ENCODE measurements at places on chromosomes 16 and 17.

- no peak for DNase-seq
Measured at GRCh38 chr17:15185625-15185991, 79.5 kb downstream of the PMP22 start.

DNA sequence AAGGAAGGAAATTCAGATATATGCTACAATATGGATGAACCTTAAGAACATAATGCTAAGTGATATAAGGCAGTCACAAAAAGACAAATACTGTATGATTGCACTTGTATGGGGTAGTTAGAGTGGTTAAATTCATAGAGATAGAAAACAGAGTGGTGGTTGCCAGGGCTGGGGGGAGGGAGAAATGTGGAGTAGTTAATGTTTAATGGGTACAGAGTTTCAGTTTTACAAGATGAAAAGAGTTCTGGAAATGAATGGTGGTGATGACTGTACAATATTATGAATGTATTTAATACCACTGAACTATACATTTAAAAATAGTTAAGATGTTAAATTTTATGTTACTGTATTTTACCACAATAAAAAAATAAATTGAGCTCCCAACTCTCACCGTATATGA, 157.9 kb downstream of the TOX3 start:
- DNase-seq: no peak

DNA sequence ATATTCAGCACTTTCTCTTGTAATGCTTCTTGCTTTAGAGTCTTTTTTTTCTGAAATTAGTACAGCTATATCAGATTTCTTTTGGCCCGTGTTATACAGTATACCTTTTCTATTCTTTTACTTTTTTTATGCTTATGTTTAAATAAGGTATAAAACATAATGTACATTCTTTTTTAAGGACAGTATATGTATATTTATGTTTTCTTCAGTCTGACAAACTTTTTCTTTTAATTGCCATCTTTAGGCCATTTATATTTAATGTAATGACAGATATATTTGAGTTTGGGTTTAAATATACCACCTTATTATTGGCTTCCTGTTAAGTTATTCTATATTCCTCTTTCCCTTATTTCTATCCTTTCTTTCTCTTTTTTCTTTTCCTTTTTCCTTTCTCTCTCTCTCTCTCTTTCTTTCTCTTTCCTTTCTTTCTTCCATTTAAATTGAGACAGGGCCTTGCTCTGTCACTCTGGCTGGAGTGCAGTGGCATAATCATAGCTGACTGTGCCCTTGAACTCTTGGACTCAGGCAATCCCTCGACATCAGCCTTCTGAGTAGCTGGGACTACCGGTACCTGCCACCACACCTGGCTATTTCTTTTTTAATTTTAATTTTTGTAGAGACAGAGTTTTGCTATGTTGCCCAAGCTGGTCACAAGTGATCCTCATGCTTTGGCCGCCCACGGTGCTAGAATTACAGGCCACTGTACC, 61.7 kb downstream of the WWOX start:
- DNase-seq: no peak

DNA sequence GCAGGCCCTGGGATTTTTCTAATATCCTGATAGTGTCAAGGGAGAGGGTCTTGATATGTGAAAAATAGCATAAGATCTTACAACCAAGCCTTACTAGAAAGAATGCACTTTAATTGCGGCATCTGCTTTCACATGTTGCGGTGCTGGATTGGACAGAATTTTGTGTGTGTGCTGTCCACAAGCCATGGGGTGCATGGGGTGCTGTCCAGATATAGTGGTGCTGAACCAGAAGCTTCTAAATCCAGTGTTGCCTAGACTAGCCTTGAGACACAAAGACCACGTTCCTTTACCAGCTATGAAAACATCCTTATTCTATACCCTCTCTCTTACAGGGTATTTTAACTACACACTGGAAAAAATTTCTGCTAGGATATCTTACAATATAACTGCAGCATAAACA, 244.0 kb downstream of the TMEM114 start:
- DNase-seq: no peak

GRCh38 chr17:73519714-73520368, 124.4 kb downstream of the SDK2 start:
- no peak for DNase-seq

GRCh38 chr17:75758131-75758905, 6.7 kb downstream of the GALK1 start:
- DNase-seq: no peak

- DNase-seq: no peak
Measured at GRCh38 chr17:43135454-43135819, 10.3 kb upstream of the BRCA1 start.

- DNase-seq: no peak
Measured at GRCh38 chr17:80981062-80981902, 10.4 kb upstream of the CHMP6 start.

- peak; percentile 70 for DNase-seq
Measured at GRCh38 chr16:22216191-22216831, 10.2 kb downstream of the EEF2K start.

DNA sequence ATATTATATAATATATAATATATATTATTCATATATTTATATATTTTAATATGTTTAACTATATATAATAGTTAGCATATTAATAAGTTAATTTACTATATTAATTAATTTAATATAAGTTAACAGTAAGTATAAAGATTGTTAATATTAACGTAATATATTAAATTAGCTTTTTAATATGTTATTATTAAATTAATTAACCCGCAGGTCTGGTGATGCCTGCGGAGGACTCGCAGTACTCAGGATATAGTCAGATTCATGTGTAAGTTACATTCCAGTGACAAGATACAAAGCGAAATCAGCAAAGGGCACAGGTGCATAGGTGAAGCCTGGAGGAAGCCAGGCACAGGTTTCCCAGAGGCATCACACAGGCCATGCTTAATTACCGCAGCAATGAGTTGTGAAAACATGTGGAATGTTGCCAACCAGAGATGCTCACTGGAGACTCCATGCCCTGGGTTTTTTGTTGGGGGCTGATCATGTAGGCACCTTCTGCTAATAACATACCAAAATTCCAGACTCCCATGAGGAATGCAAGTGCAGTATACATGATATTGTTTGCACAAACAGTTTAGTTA, 130.4 kb upstream of the MPHOSPH6 start:
- DNase-seq: no peak

DNA sequence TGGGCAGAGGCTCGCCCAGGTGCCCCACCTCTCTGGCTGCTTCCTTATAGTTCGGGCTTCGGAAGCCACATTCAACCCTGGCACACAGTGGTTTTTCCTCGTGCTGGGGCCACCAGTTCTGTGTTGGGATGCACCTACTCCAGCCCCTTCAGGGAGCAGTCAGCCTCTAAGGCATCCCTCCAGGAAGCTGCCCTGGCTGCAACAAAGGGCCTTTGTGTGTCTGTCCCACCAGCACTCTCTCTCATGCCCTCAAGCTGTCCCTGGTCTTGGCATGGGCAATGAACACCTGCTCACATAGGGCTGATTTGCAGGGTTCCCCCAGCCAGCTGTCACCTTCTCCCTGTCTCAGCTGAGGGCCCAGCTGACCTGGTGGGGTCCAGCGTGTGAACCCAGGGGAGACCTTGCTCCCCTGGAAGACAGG, 754 bp upstream of the NOXO1 start:
- DNase-seq: no peak

DNA sequence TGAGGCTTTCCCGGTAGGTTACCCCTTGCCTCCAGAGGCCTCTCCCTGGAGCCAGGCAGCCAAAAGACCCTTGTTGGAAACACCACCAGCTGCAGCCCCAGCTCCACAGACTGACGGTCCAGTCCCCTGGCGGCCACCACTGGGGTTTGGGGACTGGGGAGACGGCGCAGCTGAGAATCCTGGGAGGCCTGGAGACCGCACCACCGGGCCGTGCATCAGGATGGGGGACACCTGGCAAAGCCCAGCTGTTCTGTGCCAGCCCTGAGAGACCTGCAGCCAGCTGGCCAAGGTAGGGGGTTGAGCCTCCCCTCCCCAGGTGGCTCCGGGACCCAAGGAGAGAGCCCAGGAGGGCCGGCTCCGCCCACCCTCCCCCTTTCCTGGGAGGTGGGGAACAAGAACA, 8.3 kb upstream of the SLC38A10 start:
- DNase-seq: no peak
